ENCODE measurements at places on chromosomes 5 and 9. TPM values are rescaled to one million over a fixed set of nuclear protein-coding genes. Genes with fewer than 3 reads are reported as not detected.

The C5orf58 gene
- not detected for total RNA-seq

The NEUROG1 gene
- not detected for total RNA-seq

The C5orf52 gene
- total RNA-seq, result not detected

The F2RL2 gene
- total RNA-seq, result 4.6 TPM

The BTNL8 gene
- not detected for total RNA-seq

The POLE3 gene
- total RNA-seq, result 39.6 TPM

The CLTB gene
- 157 TPM for total RNA-seq

The SLC36A3 gene
- not detected for total RNA-seq

The STPG3 gene
- total RNA-seq, result not detected

The CDHR2 gene
- total RNA-seq, result not detected

The SAXO1 gene
- total RNA-seq, result under 0.01 TPM

The MSH3 gene
- total RNA-seq, result 11.8 TPM

The EIF4E1B gene
- not detected for total RNA-seq

The SLC46A2 gene
- total RNA-seq, result not detected

The MAT2B gene
- 53.2 TPM for total RNA-seq

The SYNPO gene
- 8.9 TPM for total RNA-seq

The ARL14EPL gene
- not detected for total RNA-seq

The SLC1A3 gene
- total RNA-seq, result 19.1 TPM

The SH3TC2 gene
- total RNA-seq, result 8.3 TPM

The PCDHA12 gene
- 0.54 TPM for total RNA-seq

The CDH6 gene
- 6.9 TPM for total RNA-seq

The STK32A gene
- 9.1 TPM for total RNA-seq

Measured in sigmoid colon (tissue), 7 donors.